ENCODE measurements at places on chromosomes 3 and 15. TPM values are rescaled to one million over a fixed set of nuclear protein-coding genes. Genes with fewer than 3 reads are reported as not detected.

Gene DYNLT2B
- 24.0 TPM for total RNA-seq

Gene LMAN1L
- not detected for total RNA-seq

Gene RSRC1
- 33.0 TPM for total RNA-seq

Gene KLHL24
- total RNA-seq, result 7.2 TPM

Gene ITPKA
- 2.0 TPM for total RNA-seq

Gene IQCF5
- total RNA-seq, result not detected

Gene ATG7
- 16.8 TPM for total RNA-seq

Gene EPHB3
- 0.23 TPM for total RNA-seq

Gene GABRR3
- total RNA-seq, result not detected

Gene NR1I2
- not detected for total RNA-seq

Gene SLC24A5
- not detected for total RNA-seq

Gene SLC15A2
- 0.29 TPM for total RNA-seq
